Stimulated activated CD8-positive, alpha-beta memory T cell treated with anti-CD3 and anti-CD28 coated beads, Interleukin-15, amount 100 ng/mL, for 24 hours (primary cell): ENCODE measurements at places on chromosomes 4 and X.

DNA sequence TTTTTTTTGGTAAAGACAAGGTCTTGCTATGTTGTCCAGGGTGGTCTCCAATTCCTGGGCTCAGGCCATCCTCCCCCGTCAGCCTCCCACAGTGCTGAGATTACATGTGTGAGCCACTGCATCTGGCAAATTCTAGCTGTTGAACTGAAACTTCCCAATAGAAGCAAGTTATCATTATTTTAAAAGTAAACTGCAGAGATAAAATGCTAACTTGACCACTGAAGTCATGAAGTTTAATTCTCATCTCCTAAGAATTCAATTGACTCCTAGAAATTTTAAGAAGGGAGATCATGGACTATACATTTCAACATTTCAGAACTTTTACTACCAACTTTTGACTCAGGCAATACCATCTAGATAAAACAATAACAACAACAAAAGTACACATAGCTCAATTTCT lies 11.7 kb upstream of the EXOSC9 start:
- DNase-seq = no peak

DNA sequence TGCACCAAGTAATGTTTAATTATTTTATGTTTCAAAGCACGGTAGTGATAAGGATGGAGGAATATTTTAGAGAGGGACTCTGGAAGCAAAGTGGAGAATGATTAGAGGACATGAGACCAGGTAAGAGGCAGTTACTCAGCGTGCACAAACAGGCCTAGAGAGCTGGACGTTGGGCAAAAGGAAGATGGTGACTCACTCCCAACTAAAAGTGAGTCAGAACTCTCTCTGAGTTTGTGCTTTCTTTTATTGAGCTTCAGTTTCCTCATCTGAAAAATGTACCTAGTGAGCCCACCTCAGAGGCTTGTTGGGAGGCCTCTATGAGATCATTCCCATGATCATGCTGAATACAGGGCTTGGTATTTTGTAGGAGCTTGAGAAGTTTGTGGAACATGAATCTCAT lies 1.6 kb upstream of the ZC4H2 start:
- no peak for DNase-seq

DNA sequence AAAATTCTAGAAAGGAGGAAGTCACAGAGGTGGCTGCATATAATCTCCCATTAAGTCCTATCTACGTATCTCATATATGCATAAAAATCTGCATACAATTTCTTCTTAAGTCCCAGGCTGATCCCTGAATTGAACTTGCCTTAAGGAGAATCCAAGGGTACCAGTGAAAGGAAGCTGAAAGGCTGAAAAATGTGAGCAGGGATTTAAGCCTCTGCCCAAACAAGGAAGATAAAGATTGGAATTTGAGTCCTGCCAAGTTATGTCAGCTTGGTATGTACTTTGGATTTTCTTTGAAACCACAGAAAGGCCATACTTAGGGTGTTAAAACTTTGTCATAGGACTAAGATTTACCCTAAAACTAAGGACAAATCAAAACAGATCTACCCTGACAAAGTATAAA lies 26.5 kb upstream of the GEMIN8 start:
- DNase-seq = no peak

GRCh38 chrX:857376-857775 lies 226.8 kb downstream of the SHOX start:
- no peak for DNase-seq

DNA sequence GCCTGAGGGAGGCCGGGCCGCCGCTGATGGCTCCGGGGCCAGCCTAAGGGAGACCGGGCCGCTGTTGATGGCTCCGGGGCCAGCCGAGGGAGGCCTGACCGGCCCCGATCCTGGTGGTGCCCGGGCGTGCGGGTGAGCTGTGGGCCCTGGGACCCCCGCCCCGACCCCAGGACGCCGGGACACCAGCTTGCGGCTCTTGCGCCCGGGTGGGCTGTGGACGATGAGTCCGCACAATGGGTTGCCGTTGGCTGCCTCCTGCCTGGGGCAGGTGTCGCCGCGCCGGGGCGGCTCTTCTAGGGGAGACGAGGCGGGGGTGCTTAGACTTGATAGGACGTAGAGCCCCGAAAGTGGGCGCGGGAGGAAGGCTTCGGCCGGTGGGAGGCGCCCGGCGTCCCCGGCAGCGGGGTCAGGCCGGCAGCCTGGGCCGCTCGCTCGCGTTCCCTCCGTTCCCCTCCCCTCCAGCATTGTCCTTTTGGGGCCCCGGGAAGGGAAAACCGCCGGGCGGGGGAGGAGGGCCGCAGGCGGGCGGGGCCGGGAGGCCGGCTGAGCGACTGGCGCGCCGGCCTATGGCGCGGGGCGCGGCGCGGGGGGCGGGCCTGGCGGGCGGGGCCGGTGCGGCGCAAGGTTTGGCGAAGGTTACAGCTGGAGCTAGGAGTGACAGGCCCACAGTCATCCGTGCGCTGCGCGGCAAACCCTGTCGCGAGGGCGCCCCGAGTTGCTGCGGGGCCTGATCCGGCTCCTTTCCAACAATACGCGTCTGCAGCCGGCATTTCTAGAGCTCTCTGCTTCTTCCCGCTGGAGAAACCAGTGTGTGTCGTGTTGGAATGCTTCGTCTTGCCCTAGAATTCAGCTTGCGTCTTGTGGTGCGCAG lies 819 bp downstream of the KIAA0232 start:
- peak; percentile 82 for DNase-seq

DNA sequence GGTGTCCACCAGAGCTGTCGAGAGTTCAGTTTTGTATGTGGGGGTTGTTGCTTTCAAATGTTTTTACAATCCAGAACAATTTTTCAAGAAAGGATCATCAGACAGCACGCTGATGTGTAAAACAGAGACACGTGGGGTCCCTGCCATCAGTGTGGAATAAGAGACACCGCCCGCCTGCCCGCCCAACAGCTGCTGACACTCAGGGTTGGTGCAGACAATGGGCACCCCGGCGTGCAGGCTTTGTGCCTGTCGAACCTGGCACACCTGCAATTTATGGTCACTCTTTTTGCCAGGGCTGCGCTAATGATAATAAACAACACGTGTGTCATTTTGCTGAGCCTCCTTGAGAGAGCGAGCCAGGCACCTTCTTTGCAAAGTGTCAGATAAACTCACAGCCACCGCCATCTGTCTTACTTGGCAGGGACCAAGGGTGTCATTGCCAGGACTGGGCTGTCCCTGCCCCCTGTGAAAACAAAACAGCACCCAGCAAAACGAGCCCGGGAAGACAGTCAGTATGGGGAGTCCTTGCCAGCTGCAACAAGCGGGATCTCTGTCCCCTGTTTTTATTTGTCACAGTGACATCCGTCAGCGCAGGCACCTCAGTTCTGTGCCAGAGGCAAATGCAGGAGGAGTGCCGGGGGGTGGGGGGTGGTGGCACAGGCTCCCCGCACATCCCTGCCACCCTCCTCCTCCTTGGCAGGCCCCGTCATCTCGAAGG lies 69.1 kb downstream of the PSAPL1 start:
- DNase-seq = no peak

- no peak for DNase-seq
These were observed 88.2 kb downstream of the ABCB7 start for GRCh38 chrX:75067931-75068330.

DNA sequence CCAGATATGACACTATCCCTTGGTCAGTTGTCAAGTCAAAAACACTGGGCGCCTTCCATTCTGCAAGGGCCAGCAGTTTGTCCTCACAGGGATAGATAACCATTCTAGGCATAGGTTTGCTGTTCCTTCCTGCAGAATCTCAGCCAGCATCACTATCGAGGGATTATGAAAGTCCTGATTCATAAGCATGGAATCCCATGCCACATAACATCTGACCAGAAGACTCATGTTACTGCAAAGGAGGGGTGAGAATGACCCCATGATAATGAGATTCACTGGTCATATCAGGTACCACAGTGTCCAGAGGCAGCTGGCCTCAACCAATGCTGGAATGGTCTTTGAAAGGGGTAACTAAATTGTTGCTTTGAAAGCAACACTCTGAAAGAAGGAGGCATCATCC lies 84.7 kb downstream of the OTC start:
- no peak for DNase-seq

DNA sequence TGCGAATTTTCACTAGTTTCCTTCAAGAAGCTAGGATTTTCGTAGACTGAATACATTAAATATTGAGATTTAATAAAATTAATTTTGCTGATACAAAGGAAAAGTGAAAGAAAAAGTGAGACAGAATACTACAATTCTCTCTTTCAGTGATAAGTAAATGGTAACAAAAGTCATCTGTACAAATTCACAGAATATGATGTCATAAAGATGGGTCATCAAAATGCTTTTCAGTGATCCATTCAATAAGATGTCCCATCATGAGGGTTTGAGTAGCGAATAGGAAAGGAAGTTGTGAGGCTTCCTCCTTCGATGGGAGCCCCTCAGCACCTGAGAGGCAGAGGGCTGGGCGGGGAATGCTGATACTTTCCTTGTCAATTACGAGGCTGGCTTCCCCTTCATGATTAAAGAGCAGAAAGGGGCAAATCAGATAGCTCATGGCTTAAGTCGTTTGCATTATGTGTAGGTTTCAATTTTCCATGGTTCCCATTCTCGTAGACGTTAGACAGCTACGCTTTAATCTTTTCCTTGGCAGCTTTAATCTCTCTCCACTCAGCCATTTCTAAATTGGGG lies 108.8 kb upstream of the SORBS2 start:
- no peak for DNase-seq

DNA sequence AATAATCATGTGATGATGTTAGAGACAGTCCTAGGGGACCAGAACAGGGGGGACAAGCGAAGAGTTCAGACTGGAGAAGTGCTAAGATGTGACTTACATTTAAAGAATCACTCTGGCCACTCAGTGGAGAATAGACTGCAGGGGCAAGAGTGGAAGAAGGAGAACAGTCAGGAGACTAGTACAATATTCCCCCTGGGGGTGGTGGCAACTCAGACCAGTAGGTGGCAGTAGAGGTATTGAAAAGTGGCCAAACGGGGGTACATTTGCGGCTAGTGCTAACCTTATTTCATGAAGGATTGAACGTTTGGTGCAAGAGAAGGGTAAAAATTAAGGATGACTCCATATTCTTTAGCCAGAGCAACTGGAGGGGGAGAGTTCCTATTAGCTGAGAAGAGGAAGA lies 2.7 kb upstream of the BMX start:
- no peak for DNase-seq

DNA sequence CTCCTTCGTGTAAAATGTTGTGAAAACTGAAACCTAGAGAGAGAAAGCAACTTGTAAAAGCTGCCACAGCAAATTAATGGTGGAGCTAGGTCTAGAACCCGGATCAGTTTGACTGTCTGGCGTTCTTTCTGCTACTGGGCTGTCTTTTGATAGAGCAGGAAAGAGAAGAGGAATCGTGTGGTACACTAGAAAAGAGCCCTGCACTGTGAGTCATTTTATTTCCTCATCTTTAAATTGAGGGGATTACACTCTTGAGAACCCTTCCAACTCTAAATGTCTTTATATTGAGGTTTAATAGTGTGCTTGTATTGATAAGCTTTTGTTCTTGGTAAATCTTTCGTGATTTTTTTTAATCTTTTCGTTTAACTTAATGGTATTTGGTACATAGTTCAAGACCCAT lies 4.3 kb downstream of the WDR44 start:
- no peak for DNase-seq

- DNase-seq = no peak
These were observed 165.7 kb upstream of the MAMLD1 start for GRCh38 chrX:150197388-150197787.

DNA sequence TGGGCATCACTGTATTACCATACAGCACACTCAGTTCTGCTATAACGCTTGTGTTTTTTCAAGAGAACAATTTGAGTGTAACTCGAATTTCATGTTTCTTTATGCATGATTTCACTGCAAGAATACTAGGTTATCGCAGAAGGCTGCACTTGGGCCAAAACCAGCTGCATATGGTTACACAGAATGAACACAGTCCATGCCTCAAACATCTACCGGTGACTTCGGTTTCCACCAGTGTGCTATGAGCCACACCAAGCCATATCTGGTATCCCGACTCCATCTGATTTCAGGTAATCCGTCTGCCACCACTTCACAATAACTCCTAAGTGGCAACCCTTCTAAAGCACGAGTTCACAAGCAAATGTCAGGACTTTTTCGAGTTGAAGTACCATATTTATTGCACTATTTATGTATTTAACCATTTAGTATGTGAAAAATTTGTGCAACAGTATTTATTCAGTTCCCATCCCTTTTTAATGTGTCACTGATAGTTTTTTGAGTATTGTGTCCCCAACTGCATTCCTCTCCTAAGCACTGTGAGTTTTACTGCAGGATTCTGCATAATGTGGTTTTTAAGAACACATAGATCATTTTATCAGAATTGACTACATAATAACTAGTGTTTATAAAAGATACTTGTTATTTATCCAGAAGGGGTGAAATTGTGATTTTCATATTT lies 111.8 kb downstream of the APBB2 start:
- no peak for DNase-seq

DNA sequence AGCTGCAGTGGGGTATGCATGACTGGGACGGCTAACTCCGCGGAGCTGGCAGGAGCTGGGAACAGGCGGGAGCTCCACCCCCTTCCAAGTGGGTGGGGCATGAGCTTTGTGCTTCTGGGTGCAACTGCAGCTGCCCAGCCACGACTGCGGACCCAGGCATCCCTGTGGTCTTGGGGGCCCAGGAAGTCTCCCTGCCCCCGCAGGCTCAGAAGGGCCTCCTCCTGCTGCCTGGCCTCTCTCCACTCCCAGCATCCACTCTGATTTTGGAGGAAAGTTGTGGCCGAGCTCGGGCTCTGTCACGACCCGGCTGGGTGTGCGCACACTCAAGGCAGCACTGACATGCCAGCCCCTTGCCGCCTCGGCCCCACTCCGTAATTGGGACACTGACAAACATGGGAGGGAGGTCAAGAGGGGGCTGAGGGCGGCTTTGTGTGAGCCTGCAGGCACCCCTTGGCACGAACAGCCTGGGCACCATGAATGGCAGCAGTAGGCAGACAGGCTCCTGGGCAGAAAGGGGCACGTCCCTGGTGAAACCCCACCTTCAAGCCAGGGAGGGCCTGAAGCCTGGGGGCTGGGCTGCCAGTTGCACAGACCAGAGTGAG lies 822.6 kb downstream of the GLUD2 start:
- no peak for DNase-seq

DNA sequence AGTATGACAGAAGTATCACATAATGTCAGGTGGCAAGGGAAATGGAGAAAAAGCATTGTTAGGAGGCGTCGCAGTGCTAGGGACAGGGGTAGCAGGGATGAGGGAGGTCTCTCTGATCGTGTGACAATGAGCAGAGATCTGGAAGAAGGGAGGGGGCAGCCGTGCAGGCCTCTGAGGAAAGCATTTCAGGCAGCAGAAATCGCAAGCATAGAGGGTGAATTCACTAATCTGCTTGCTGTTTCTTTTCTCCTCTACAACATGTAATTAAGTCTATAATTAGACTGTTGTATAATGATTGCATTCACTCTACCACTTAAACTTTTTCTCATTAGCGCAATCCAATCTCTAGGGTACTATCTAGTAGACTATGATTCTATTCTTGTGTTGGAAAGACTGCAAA lies 9.1 kb downstream of the CYP4V2 start:
- no peak for DNase-seq

DNA sequence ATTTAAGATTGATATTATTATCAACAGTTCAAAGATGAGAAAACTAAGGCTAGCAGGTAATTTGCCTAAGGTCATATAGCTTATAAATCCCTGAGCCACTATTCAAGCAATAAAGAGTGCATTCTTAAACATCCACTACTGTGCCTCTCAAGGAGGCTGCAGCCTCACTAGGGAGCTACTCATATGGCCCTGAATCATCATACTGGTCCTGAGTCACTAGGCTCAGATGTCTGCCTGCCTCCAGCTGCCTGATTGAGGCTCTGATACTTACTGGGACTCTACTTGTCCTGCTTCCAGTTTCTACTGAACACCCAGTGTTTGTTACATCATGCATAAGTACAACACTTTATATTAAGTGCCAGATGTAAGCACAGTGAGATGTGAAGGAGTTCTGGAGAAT lies 110.7 kb downstream of the AASDH start:
- DNase-seq = no peak

- no peak for DNase-seq
These were observed 292.0 kb downstream of the CCSER1 start for GRCh38 chr4:90419124-90419711.
